ENCODE measurements at places on chromosomes 1 and 21.

- no peak for DNase-seq
Observed at GRCh38 chr1:55466921-55467320, 251.8 kb upstream of the USP24 start.

GRCh38 chr1:37167479-37167878 is 133.2 kb upstream of the GRIK3 start:
- no peak for DNase-seq

GRCh38 chr1:230851291-230851691 is 17.0 kb downstream of the C1orf198 start:
- DNase-seq, result no peak

- DNase-seq, result no peak
Observed at GRCh38 chr1:244804841-244805240, 30.6 kb upstream of the COX20 start.

DNA sequence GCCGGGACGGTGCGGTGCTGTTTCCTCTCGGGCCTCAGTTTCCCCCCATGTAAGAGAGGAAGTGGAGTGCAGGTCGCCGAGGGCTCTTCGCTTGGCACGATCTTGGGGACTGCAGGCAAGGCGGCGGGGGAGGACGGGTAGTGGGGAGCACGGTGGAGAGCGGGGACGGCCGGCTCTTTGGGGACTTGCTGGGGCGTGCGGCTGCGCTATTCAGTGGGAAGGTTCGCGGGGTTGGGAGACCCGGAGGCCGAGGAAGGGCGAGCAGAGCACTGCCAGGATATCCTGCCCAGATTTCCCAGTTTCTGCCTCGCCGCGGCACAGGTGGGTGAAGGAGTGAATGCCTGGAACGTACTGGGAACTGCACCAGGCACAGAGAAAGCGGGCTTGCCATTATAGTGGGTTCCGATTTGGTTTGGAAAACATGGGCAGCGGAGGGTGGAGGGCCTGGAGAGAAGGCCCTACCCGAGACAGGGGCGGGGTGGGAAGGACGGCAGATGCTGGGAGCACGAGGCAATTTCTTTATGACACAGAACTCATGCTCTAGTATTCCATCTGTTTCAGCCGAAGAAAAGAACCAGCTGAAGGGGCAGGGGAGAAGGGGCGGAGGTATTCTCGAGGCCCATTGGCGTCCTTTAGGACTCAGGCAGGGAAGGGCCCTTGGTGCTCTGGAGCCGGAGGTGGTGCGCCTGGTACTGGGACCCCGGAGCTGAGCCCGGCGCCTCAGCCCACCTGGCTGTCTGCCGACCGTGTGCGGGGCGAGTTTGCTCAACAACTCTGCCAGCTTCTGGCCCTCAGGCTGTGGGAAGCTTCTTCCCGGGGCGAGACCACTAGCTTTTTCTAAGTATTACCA is 960 bp downstream of the PCSK9 start:
- no peak for DNase-seq

DNA sequence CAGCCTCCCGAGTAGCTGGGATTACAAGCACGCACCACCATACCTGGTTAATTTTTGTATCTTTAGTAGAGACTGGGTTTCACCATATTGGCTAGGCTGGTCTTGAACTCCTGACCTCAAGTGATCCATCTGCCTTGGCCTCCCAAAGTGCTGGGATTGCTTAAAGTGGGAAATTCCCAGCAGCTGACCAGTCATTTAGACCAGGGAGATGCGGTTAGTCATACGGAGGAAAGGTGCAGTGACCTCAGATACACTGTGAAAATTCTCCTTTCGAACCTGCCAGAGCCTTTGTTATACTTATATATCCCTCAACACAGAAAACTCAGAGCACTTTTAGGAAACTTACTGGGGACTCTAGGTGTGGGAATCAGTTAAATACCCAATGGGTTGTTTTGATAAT is 39.6 kb downstream of the MAP10 start:
- DNase-seq, result no peak

DNA sequence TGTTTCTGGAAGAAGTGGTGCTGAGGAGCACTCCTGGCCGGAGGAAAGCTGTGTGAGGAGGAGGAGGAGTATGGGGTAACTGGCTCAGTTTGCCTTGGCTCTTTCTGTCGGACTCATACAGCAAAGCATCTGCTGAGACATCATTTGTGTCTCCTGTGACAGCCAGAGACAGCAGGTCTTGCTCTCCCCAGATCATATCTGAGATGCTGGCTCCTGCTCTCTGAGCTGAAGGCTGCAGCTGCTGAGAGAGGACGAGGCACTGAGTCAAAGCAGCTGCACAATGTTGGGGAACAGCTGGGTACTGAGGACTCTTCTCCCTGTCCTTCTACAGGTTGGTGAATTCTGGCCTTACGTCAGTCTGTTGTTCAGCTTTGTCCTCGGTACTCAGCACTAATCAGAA is 14.3 kb downstream of the OR2B11 start:
- DNase-seq, result no peak

- DNase-seq, result no peak
Observed at GRCh38 chr1:160975026-160975425, 20.4 kb upstream of the ITLN2 start.

DNA sequence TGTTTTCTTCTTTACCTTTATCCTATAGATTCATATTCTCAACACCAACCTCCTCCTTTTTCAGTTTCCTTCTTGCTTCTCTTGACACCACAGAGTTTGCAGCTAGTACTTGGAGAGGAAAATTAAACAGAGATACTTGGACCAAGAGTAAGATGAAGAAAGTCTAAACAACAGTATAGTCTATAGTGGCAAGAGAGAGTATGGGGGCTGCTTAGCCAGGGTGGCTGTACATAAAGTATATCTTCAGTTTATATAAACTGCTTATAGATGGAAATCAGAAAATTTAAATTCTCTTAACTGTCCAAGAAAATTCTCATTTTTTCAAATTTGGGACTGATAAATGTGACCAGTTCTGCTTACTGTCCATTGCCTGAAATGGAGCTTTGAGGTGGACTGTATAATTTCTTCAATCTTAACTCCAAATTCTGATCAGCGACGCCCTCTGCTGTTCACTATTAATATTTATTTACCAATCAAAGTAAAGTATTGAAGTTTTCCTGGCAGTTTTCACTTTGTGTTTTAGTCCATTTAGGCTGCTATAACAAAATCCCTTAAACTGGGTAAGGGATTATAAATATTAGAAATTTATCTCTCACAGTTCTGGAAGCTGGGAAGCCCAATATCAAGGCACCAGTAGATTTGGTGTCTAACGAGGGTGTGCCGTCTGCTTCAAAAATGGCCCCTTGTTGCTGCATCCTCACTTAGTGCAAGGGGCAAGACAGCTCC is 14.8 kb upstream of the METTL18 start:
- DNase-seq, result peak; percentile 12

DNA sequence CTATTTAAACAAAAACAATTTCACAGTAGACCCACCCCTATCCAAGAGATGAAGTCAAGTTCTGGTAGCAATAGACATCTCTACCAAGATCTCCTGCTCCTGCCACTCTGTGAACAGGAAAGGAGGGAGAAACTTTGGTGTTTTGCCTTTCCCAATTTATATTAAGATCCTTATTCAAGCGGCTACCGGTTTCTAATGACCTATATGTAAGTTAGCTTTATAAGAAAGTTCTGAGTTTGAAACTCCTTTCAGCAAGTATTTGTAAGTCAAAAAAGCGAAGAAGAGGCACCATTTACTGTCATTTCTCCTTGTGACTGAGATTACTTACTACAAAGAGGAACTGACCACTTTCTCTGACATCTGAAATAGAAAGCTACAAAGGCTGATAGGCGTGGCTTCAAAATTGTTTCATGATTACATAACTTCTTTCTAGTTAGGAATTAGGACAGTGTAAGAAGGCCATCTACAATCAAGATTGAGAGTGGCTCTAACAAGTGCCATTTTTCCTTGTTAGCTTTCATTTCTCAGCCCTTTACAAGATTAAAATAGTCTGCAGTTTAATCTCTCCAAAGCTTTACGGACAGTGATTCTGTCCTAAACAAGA is at the start of gene MNDA:
Gene MNDA (plus strand): TSS at position 448 of the 604 bp plus-strand sequence. CDS start 10,803 bp downstream, outside the sequence.
- no peak for DNase-seq

DNA sequence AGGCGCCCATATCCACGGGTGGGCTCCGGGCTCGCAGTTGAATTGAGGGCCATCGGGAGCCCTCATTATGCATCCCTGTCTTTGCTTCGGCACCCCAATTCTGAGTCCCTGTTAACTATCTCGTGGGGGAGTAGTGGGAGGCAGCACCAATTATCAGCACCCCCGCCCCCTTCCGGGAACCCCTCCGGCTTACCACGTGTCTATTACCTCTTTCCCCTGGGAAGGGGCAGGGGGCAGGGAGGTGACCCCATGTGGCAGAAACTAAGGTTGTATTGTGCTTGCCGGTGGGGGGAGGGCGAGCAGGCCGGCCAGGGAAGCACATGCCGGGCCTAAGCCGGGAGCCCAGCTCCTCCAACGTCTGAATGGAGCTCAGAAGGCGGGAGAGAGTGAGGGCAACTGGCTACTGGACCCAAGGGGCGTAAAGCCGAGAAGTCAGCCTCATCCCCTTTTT is 1.0 kb downstream of the LIN28A start:
- DNase-seq, result no peak

- DNase-seq, result no peak
Observed at GRCh38 chr21:38258521-38259485, 2.0 kb downstream of the KCNJ15 start.

GRCh38 chr1:204366759-204367158 is 7.0 kb upstream of the PLEKHA6 start:
- no peak for DNase-seq

- DNase-seq, result no peak
Observed at GRCh38 chr1:163730411-163730821, 408.7 kb downstream of the NUF2 start.

DNA sequence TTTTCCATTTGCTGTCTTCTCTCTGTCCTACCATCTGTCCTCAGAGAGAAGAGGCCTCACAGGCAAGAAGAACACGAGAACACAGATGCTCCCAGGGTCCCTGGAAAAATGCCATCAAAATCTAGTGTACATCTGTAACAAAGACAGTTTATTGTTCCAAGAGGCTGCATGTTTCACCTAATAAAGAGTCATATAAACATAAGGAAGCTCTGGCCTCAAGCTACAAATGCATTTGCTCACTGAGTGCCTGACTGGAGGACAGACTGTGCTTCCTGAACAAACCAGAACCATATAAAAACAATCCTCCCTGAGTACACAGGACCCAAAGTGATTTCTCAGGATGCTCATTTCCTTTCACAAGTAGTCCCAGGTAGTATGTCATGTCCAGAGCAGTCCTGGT is 76.3 kb upstream of the SLC44A3 start:
- peak; percentile 91 for DNase-seq

DNA sequence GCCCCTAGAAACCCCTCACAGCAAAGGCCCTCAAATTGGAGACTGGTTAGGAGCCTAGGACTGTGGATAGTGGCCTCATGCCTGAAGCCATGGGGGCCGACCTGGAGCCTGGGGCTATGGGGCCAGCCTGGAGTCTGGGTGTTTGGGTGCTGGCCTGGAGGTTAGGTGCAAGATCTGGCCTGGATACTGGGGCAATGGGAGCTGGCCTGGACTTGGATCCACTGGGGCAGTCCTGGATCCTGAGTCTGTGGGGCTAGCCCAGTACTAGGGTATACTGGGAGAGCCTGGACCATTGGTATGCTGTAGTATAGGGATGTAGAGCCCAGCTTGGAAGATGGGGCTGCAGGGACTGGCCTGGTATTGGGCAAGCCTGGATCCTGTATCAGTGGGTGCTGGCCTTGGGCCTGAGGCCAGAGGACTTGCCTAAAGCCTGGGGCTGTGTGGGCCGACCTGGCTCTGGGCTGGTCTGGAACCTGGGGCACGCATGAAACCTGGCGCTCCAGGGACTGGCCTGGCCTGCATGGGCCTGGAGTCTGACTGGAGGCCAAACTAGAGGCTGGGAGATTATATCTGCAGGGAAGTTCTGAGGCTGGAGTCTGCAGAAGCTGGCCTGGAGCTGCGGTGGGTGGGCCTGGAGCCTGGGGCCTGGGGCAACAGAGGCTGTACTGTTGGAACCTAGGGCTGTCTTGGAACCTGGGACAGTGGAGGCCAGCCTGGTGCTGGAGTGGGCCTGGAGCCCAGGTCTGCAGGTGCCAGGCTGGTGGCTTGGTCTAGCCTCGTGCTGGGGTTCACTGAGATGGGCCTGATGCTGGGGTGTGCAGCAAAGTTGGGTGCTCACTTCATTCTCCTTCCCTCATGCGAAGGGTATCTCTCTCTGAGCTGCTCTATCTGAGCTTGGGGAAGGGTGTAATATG is 12.6 kb upstream of the DENND1B start:
- no peak for DNase-seq

DNA sequence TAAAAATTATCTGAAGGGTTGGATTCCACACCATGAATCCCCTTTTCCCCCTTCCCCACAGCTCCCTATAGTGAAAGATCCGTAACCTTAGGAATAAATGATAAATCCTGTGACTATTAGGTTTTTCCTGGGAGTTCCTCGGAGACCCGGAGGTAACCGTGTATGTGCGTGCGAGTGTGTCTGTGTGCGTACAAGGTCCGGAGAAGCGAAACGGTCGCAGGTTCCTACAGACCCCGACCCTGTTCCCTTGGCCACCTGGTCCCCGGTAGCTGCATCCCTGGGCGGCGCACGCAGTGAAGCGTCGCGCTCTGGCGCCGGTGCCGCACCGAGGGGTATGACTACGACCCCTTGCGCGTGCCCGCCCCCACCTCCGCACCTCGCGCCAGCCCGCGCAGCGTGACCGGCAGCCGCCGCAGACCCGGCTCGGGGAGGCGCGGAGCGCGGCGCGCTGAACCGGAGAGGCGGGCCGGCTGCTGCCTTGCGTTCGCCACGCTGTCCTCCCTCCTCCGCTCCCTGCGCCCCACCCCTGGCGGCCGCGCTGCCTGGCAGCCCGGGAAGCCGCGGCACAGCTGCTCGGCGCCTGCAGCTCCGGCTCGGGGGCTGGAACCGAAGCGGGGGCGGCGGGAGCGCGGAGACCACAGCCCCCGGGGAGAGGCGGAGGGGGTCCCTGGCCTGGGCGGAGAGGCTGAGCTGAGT is at the start of gene AK5:
Gene AK5 (plus strand): TSS at position 529 of the 696 bp plus-strand sequence. CDS start 295 bp downstream, outside the sequence.
- DNase-seq, result no peak

- DNase-seq, result peak; percentile 31
Observed at GRCh38 chr1:218521414-218522169, 176.5 kb downstream of the TGFB2 start.

DNA sequence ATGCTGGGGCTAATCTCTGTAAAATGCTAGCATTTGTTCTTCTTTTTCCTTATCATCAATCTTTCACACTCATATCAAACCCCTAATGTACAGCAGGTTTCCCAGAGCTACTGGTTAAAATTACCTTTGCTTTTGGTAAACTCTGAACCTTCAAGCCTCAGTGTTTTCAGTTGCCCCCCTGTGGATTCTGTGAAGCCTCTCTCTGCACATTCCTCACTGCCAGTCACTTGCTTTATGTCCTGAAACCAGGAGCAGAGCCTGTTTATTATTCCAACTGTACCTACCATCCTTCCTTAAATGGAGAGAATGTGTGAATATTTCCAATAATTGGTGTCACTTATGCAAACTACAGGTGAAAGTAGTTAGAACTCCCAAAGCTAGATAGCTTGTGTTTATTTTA is 134.2 kb downstream of the NEK7 start:
- no peak for DNase-seq

GRCh38 chr21:39451332-39452206 is at the start of gene SH3BGR:
SH3BGR (plus strand) TSS chr21:39451970; CDS start chr21:39452097, 127 bp downstream.
- DNase-seq, result no peak

DNA sequence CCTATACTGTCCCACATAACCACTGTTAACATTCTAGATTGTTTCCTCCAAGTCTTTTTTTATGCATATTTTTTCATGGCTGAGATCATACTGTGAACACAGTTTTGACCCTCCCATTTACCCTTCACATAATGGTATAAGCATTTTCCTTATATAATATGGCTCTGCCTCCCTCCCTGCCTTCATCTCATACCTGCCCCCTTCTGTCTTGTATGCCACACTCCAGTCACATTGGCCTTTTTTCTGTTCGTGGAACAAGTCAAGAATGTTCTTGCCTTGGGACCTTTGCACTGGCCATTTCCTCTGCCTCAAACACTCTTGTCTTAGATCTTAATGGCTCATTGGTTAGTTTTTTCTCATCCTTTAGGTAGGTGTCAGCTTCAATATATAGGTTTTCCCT is 24.3 kb upstream of the ELAVL4 start:
- DNase-seq, result no peak
